ENCODE measurements at places on chromosomes 6 and 20. TPM values are rescaled to one million over a fixed set of nuclear protein-coding genes. Genes with fewer than 3 reads are reported as not detected.

The TP53TG5 gene
- polyA plus RNA-seq: 0.55 TPM

DNA sequence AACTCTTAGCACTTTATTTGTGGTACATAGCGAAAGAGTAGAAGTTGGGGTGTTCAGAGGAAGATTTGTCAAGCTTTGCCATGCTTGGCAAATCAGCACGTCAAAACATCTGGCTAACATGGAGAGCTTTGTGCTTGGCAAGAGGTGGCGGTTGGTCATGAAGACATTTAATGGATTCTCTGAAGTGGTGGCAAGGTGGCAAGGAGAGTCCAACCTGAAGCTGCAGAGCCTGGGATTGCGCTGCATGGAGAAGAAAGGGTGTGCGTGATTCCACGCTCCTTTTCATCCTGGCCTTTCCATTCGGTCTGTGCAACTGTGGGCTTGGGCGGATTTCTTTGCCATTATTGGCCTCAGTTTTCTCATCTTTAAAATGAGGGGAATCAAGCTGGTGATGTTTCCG is 3.1 kb downstream of the PYGB start:
- H3K4me1 ChIP-seq: peaks cover 30% of the 10 kb centered on the region
- H3K27ac ChIP-seq: no peak overlapping the region
- H3K36me3 ChIP-seq: no peaks in the 10 kb centered on the region
- no peak for DNase-seq
- no peak overlapping the region for H3K4me3 ChIP-seq

The ZFP57 gene
- not detected for polyA plus RNA-seq

The SIRPD gene
- 0.25 TPM for polyA plus RNA-seq

- peaks cover 29% of the 10 kb centered on the region for H3K36me3 ChIP-seq
- H3K4me1 ChIP-seq: peaks cover 91% of the 10 kb centered on the region
- peak overlapping the region; percentile 81 for H3K27ac ChIP-seq
- DNase-seq: no peak
Observed at GRCh38 chr6:30826961-30827342, 57.4 kb upstream of the DDR1 start.

DNA sequence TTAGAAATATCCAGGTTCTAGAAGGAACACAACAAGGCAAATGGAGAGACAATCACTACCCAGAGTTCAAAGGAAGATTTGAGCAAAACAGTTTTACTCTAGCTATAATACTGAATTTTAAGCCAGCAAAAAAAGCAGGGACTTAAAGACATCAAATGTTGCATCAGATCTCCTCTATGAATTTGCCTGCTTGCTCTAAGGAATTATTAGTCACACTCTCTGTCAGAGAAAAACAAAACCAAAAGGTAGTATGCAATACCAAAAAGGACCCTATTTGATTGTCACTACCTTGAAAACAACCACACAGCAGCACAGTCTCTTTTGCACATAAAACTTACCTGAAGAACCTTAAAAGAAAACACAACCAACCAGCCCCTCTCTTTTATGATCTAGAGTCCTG is 46.3 kb downstream of the BTBD9 start:
- no peak for DNase-seq
- H3K36me3 ChIP-seq: peaks cover 8% of the 10 kb centered on the region
- H3K4me1 ChIP-seq: no peaks in the 10 kb centered on the region
- no peak overlapping the region for H3K27ac ChIP-seq

- H3K36me3 ChIP-seq: no peaks in the 10 kb centered on the region
- DNase-seq: no peak
- H3K4me1 ChIP-seq: peaks cover 25% of the 10 kb centered on the region
- H3K4me3 ChIP-seq: peak within 1 kb of the TSS; percentile 64
- peaks cover 39% of the 10 kb centered on the region for H3K27me3 ChIP-seq
- H3K27ac ChIP-seq: peak within 1 kb of the TSS; percentile 60
Observed at GRCh38 chr20:32052090-32052777, at the start of gene HCK. Gene HCK, plus strand, starts transcription at chr20:32052242.

DNA sequence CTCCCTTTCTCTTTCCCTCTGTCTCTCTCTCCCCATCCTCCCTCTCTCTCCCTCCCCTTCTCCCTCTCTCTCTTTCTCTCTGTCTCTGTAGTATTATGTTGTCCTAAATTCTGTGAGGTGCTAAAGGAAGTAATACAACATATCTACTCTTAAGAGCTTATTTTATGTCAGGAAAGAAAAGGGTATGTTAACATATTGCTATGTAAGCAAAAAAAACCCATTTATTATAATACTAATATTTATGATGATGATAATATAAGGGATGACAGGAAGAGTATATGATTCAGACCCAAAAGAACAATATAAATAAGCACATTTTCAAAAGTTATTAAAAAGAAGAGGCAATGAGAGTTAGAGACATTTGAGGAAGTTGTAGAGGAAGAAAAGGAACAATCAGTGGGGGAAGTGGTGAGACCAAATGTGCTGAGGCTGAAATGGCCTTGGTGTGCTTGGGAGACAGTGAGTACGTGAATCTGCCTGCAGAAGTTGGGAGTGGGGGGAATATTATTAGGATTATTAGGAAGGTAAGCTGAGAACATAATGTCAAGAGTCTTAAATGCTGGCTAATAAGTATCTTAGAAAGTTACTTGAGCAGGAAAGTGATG is 303.6 kb upstream of the FERMT1 start:
- DNase-seq: no peak
- no peaks in the 10 kb centered on the region for H3K4me1 ChIP-seq
- H3K4me3 ChIP-seq: no peak overlapping the region
- no peaks in the 10 kb centered on the region for H3K27me3 ChIP-seq

DNA sequence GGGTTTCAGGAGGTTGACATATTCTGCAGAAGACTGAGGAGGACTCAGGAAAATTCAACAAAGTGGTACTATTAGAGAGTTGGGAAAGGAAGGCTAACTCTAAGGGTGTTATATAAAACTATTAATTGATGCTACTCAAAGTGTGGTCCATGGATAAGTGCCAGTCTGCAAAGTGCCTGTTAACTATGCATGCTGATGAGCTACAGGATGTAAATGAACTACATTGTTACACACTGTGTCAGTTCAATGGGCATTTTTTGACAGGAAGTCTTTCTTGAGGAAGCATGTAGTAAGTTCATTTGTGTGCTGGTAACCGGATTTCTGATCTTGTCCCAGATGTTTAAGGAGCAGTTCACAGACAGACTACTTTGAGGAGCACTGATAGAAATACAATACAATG is 75.6 kb downstream of the KLHL32 start:
- H3K36me3 ChIP-seq: peaks cover 4% of the 10 kb centered on the region
- H3K4me1 ChIP-seq: no peaks in the 10 kb centered on the region
- no peak overlapping the region for H3K4me3 ChIP-seq
- no peaks in the 10 kb centered on the region for H3K27me3 ChIP-seq
- no peak for DNase-seq

The IP6K3 gene
- polyA plus RNA-seq: not detected

DNA sequence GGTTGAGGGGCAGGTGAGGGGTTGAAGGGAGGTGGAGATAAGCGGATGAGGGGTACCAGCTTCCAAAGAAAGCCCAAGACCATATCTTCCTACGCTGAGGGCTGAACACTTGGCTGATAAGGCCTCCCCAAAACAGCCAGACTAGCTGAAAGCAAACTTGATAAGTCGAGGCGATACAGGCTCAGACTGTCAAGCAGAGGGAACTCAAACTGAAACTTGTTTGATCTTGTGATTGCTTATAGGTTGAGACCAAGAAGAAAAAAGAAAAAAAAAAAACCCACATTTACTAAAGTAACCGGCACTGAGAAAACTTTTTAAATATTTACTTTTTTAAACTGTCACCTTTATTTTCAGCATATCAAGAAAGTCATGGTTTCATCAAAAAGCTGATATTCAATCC is 73.6 kb downstream of the TRERF1 start:
- H3K27me3 ChIP-seq: no peaks in the 10 kb centered on the region
- H3K36me3 ChIP-seq: no peaks in the 10 kb centered on the region
- DNase-seq: no peak
- H3K4me1 ChIP-seq: peaks cover 83% of the 10 kb centered on the region
- peak overlapping the region; percentile 95 for H3K27ac ChIP-seq

The FAM83B gene
- polyA plus RNA-seq: not detected

The PDRG1 gene
- 23.6 TPM for polyA plus RNA-seq

DNA sequence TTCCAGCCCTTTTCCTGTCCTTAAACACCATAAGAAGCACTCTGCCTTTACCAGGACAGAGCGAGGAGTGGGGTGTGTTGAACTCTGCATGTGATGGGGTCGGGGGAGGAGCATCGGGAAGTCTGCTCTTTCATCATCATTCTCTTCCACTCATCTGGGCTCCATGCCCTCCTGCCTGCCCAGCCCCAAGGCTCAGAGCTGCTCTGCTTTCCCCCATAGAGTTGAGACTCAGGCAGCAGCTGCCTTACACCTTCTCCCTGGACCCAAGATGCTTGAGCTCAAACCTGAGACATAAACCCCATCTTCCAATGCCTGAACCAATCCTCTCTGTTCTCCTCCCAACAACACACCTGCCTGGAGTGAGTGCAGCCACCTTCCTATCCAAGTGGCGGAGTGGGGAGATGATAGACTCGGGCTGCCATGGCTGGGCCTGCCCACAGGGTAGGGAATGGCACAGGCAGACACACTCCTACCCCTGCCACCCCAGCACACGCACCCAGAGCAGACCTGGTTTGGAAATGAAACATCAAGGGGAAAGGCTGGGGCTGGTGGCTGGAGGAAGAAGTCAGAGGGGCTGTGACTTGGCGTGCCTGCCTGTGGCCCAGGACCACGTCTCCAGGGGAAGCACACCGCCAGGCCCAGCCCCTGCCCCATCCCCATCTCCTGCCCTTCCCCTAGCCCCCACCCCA is 28.4 kb downstream of the TFEB start:
- peak overlapping the region; percentile 61 for H3K4me3 ChIP-seq
- H3K27ac ChIP-seq: peak overlapping the region; percentile 43
- no peaks in the 10 kb centered on the region for H3K36me3 ChIP-seq
- peaks cover 24% of the 10 kb centered on the region for H3K4me1 ChIP-seq
- no peaks in the 10 kb centered on the region for H3K27me3 ChIP-seq

GRCh38 chr6:142802124-142802523 is 142.9 kb downstream of the HIVEP2 start:
- peaks cover 93% of the 10 kb centered on the region for H3K4me1 ChIP-seq
- peaks cover 42% of the 10 kb centered on the region for H3K36me3 ChIP-seq
- H3K4me3 ChIP-seq: no peak overlapping the region

DNA sequence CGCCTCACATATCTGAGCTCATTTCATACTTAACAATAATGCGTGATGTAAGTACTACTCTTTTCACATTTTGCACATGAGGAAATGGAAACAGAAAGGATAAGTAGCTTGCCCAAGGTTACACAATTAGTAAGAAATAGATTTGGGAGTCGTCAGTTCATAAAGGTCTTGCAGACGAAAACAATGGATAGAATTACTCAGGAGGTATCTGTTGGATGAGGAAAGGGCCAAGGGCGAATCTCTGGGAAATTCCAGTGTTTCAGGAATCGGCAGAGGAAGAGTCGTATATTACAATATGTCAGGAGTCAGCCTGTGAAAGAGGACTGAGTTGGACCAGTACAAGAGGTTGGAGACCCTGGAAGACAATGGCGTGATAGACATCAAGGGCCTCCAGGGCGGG is 12.8 kb upstream of the EDN1 start:
- H3K4me1 ChIP-seq: peaks cover 9% of the 10 kb centered on the region
- no peak overlapping the region for H3K4me3 ChIP-seq
- H3K36me3 ChIP-seq: peaks cover 5% of the 10 kb centered on the region
- no peak overlapping the region for H3K27ac ChIP-seq

The TTPAL gene
- polyA plus RNA-seq: 15.3 TPM

DNA sequence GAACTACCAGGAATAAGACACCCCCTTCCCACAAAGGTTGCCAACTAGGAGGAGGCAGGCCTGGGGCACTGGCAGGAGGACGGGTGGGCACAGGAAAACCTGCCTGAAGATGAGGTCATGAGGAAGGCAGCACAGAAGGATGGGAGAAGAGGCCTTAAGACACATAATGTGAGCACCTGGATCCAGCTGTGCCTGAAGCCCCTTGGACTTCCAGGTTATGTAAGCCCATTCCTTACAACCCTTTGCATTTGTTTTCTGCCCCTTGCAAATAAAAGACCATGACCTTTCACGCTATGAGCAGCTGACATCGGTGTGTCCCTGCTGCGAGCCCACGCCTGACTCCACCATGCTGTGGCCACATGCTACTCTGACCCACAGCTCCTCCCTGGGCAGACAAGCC is 23.4 kb downstream of the KCNQ2 start:
- H3K4me1 ChIP-seq: peaks cover 8% of the 10 kb centered on the region
- H3K27me3 ChIP-seq: peaks cover 3% of the 10 kb centered on the region
- no peaks in the 10 kb centered on the region for H3K36me3 ChIP-seq
- H3K4me3 ChIP-seq: no peak overlapping the region
- no peak for DNase-seq

DNA sequence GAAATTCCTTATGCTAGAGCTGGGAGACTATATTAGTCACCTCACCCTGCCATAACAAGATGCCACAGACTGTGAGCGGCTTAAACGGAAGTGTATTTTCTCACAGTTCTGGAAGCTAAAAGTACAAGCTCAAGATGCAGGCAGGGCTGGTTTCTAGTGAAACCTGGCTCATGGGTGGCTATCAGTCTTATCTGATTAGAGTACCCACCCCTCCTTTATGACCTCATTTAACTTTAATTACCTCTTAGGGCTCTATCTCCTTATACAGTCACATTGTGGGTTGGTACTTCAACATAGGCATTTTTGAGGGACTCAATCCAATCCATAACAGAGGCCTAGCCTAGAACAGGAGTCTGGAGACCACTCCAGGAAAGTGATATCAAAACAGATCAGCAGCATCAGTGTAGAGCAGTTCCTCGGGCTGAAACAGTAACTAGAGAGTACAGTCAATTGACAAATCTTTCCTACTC is 2.3 kb upstream of the SNRNP48 start:
- DNase-seq: no peak
- peak overlapping the region; percentile 55 for H3K27ac ChIP-seq
- no peaks in the 10 kb centered on the region for H3K36me3 ChIP-seq
- peaks cover 35% of the 10 kb centered on the region for H3K4me1 ChIP-seq

The HSPA1B gene
- polyA plus RNA-seq: 1.3 TPM

The ACOT13 gene
- 19.0 TPM for polyA plus RNA-seq

GRCh38 chr20:31839782-31840487 is 5.5 kb downstream of the FOXS1 start:
- no peak overlapping the region for H3K27ac ChIP-seq
- DNase-seq: no peak
- H3K27me3 ChIP-seq: no peaks in the 10 kb centered on the region

The NFKBIE gene
- 4.1 TPM for polyA plus RNA-seq

The RFX6 gene
- not detected for polyA plus RNA-seq

DNA sequence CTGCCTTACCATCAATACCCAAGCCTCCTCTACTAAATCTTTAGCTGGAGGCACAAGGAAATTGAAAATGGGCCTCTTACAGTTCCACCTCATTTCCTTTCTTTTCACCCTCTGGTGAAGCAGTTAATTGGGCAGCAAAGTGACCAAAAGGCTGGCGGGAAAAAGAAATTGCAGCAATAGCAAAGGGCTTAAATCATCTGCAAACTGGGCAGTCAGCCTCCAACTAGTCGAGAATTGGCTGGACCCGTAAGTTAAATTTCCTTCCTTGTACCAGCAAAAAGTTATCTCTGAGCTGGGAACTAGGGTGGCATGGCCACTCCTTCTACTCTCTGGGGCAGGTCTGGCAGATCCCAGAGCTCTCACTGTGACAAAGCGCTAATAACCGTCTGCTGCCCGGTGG is 33.5 kb downstream of the GHRH start:
- H3K4me1 ChIP-seq: no peaks in the 10 kb centered on the region
- no peaks in the 10 kb centered on the region for H3K27me3 ChIP-seq
- H3K4me3 ChIP-seq: no peak overlapping the region
- DNase-seq: no peak
- H3K36me3 ChIP-seq: peaks cover 7% of the 10 kb centered on the region

The CDC5L gene
- polyA plus RNA-seq: 12.9 TPM

The SYS1 gene
- polyA plus RNA-seq: 46.1 TPM

Measured in naive thymus-derived CD8-positive, alpha-beta T cell (primary cell).